Osteoblast (primary cell): ENCODE measurements at places on chromosomes 1 and 21. TPM values are rescaled to one million over a fixed set of nuclear protein-coding genes. Genes with fewer than 3 reads are reported as not detected.

DNA sequence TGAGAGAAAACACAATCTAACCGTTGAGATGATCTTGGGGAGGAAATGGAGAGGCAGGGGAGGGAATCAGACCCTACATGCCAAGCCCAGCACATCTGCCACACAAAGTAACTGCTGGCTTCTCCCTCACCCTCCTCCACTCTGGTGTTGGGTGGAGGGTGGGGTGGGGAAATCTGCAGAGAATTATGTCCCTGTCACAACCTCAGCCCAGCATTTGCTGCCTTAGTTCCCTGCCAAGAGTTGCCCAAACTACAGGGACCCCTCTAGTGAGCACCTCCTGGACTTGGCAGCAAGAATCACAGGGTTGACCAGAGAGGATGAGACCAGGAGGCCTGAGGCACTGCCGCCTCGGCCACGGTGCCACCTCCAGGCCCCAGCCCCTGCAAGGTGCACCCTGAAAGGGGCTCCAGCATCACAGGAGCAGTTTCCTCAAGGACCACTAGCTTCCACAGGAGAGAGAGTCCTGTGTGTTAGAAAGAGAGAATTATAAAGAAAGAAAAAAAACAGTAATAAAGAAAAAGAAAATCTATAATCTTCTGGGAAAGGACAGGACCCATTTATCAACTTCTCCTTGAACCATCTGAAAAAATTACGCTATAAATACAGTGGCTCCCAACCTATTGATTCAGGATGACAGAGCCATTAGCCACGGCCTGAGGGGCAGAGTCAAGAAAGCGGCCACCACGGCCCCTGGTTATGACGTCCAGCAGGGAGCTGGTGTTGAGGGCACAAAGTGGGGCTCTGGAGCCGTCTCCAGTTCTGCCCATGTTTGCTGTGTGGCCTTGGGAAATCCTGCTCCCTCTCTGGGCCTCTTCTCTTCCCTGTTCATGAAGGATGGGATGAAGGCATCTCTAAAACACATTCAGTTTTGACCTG, 451.7 kb downstream of the MATN1 start:
- DNase-seq = no peak

DNA sequence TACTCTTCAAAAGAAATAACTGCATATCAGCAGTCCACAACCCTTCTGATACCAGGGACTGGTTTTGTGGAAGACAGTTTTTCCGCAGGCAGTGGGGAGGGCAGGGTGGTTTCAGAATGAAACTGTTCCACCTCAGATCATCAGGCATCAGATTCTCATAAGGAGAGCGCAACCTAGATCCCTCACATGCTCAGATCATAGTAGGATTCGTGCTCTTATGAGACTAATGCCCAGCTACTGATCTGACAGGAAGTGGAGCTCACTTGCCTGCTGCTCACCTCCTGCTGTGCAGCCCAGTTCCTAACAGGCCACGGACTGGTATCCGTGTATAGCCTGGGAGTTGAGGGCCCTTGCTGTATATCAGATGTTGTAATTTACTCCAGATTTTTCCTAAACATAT, 11.5 kb downstream of the RO60 start:
- DNase-seq = no peak

DNA sequence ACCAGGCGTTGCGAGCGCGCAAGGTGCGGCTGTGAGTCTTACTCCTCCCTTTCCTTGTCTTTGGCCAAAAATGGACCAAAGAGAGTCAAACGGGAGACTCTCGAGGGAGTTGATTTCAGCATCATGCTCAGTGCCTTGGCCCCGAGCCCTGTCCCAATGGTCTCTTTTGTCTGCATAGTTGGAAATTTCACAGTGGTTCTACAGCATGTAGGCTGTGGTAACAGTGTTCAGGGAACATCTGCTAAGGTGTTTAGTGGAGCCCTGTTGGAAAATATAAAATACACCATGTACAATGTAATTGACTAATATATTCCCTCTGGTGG, 2.7 kb downstream of the CACNA1E start:
- DNase-seq = no peak

DNA sequence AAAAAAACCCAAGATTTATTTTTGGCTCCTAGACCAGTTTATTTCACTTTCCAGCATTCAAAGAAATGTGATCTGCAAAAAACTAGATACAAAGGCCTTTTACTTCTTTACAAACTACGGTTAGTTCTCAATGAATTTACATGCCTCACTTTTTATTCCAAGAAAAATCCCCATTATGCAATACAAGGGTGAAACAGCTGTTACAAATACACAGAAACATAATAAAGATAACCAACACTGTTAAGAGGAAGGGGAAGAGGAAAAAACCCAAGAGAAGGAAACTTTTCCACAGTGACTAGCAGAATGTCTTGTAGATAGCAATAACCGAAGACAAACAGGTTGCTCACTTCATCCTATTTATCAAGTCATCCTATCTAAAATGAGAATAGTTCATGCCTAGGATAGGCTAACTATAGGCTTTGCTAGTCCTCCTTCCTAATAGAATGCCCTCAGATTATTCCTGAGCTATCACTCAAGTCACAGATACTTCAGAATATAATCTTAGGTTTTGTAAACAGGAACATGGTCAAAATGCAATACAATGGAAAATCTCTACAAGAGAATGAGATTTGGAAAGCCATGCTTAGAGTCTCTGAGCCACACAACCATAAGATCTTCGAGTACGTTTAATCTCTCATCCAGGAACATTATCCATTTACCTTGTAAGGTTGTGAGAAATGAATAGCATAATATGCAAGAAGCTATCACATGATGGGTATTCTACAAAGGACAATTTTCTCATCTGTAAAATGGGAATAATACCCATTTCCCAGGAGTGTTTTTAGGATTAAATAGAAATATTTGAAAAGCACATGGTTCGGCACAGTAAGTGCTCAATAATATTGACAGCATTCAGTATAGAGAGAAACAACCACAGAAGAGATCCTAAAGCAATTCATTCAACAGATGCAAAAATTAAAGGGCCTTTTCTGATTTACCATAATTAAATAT, 5.4 kb downstream of the PNRC2 start:
- DNase-seq = no peak

Gene MCOLN3
- total RNA-seq = 4.0 and 4.7 TPM in 2 replicates
